Retinal pigment epithelial cell (primary cell): ENCODE measurements at places on chromosomes 3 and 15.

GRCh38 chr15:58043192-58043903, 22.2 kb downstream of the ALDH1A2 start:
- no peak for DNase-seq

- DNase-seq, result peak; percentile 55
These were observed 49.4 kb upstream of the TNFAIP8L3 start for GRCh38 chr15:51144021-51144532.

- DNase-seq, result no peak
These were observed 250.5 kb downstream of the UACA start for GRCh38 chr15:70512772-70513362.

DNA sequence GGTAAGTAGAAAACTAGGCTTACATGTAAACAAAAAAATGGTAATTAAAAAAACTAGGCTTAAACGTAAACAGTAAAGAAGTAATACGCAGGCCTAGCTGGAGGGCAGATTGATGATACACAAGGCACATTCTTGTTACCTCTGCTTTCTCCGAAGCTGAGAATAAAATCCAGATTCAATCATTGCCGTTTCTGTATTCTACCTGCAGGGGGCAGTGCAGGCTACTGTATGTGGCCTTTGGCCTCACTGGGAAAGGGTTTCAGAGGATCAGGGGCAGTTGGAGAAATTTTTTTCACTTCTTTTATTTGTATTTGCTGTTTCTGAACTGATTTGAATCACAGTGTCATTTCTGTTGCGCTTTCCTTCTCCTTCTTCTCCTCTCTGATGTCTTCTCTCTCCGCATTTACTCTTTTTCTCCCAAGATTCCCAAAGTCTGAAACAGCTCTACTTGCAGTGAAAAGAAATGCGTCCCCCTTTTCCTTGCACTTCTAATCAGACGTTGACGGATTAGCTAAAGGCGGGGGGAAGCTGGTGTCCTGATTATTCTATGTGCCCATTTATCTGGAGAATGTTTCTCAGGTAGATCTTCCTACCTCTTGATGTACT, 67.1 kb upstream of the MCTP2 start:
- no peak for DNase-seq

GRCh38 chr3:120614765-120615164, 18.6 kb downstream of the NDUFB4 start:
- DNase-seq, result no peak

DNA sequence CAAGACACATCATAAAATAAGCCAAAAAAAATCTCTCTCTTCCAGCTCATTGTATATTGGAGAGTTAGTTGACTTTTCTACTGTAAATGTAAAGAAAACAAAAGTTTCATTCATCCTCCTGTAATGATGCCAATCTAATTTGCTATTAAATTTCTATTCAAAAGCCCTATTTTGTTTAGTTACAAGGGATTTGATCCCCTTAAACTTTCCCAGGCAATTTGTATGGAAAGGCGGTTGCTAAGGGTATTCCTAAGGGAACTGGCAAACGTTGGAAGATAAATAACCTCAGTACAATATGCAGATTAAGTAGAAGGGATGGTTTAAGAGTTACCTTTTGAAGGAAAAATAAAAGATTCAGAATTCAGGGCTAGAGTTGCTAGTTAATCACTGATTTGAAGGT, 352.7 kb downstream of the TIGIT start:
- DNase-seq, result no peak

GRCh38 chr3:128052595-128053351, 536 bp downstream of the SEC61A1 start:
- DNase-seq, result no peak

GRCh38 chr15:72540606-72541237, 66.6 kb downstream of the ARIH1 start:
- no peak for DNase-seq

DNA sequence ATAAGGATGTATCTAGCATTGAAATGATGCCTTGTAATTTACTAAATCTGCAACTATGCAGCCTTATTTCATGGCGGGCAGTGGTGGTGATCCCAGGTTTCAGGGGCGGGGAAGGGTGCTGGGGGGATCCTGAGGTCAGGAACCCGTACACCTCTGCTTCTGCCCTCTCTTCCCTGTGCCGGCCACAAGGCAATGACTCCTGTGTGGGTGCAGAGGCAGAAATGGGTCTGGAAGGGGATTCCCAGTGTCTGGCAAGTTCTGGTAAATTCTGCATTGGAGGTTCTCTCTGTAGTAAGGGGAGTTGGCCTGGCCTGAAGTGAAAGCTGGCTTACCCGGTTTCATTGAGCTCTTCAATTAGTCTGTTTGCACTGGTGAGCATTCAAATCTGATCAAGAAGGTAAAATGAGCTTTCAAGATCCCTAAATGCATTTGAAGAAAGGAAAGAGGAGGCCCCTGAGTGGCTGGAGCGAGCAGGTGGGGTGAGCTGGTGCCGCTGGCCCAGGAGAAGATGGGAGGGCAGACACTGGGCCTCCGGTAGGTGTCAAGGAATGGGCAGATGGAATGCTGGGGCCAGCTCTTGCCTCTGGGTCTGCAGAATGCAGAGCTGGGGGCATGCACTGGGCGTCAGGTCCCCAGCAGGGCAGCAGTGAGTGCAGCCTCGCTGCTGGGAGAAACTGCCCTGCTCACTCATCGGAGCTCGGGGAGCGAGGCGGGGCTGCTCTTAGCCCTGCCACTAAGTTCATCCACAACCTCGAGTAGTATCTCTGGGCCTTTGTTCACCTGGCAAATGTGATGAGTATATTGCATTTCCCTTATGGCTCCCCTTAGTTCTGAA, 13.7 kb downstream of the NRROS start:
- no peak for DNase-seq

GRCh38 chr3:178126686-178127085, 409.6 kb upstream of the KCNMB2 start:
- DNase-seq, result no peak

GRCh38 chr3:117600666-117601065, 891.1 kb downstream of the TUSC7 start:
- DNase-seq, result no peak

- no peak for DNase-seq
These were observed 595.2 kb downstream of the ZIC1 start for GRCh38 chr3:148004331-148004730.

- DNase-seq, result no peak
These were observed 7.9 kb downstream of the TNFSF10 start for GRCh38 chr3:172515130-172515918.

GRCh38 chr3:149808209-149808829, 4.7 kb upstream of the RNF13 start:
- DNase-seq, result peak; percentile 61

DNA sequence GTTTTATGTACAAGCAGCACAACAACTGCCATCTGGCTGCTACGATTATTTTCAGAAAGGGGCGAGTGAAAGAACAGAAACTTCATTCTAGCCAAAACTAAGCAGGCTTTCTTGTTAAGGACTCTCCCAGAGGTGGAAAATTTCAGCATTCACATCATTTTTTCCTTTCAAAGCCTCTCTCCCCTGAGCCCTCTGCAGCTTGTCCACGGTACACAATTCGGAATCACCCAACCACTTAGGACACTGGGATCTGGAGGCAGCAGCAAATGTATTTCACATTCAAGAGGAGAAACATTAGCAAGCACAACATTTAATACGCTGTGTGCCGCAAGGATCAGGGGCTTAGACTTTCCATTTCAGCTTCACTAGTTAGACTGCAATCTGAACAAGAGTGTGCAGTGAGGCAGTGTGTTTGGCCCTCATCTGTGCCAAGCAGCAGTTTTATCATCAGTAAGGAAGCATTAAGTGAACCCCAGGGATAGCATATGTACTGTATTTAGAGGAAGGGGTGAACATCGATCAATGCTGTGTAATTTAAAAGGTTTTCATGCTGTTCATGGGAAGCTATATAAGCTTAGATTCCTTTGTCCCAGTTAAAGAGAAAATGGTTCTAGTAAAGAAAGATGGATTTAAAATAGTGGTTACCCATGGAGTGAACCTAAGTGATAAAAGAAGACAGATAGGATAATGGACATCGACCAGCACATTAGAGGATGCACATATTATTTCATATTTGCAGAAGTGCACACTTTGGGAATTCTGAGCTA, 504.9 kb downstream of the TBL1XR1 start:
- no peak for DNase-seq
